ENCODE measurements at places on chromosomes 13 and 19.

GRCh38 chr13:106612688-106613087, 44.8 kb upstream of the ARGLU1 start:
- DNase-seq = peak; percentile 12

- DNase-seq = no peak
Measured at GRCh38 chr19:38502410-38503076, 69.1 kb downstream of the RYR1 start.

DNA sequence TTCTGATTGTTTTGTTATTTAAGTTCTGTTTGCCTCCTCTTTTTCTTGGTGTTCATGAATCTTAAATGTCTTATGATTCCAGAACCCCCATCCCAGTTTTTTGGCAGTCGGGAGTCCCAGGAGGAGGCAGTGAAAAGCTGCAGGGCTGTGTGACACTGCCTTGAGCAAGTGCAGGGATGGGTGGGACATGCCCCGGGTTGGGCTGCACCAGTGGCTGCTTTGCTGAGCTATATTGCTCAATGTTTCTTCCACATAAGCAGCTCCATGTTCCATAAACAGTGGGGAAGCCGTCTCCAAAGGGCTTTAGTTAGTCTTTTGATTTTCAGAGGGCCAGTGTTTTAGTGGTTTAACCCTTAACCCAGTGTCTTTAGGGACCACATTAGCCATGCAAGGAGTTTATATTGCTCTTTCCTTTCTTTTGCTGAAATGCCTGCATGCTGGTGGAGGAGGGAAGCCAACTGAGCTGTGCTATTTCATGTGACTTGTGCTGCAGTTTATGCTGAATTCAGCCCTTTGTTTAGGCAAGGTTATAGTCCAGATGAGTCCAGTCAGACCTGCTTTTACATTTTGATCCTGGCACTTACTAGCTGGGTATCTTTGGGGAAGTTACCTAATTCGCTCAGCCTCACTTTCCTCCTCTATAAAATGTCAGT, 13.1 kb downstream of the ATP8A2 start:
- DNase-seq = no peak

- peak; percentile 83 for DNase-seq
Measured at GRCh38 chr13:48009284-48009683, 8.2 kb upstream of the SUCLA2 start.

DNA sequence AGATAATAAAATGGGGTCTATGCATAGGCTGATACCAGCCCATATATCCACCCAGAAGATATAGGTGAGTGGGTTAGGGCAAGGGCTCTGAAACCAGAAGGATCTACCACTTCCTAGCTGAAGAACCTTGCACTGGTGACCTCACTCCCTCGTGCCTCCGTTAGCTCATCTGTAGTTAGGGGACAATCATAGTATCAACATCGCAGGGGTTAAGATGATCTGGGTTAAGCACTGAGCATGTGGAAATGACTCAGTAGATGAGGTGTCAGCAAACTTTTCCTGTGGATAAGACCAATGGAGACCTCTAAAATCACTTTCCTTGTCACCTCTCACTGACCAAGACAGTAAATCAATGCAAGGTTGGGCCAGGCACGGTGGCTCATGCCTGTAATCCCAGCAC, 30.5 kb downstream of the TNFSF14 start:
- peak; percentile 9 for DNase-seq

- peak; percentile 13 for DNase-seq
Measured at GRCh38 chr13:40916207-40916998, 102.7 kb downstream of the ELF1 start.

- DNase-seq = no peak
Measured at GRCh38 chr13:40172149-40172591, 494.3 kb downstream of the FOXO1 start.

DNA sequence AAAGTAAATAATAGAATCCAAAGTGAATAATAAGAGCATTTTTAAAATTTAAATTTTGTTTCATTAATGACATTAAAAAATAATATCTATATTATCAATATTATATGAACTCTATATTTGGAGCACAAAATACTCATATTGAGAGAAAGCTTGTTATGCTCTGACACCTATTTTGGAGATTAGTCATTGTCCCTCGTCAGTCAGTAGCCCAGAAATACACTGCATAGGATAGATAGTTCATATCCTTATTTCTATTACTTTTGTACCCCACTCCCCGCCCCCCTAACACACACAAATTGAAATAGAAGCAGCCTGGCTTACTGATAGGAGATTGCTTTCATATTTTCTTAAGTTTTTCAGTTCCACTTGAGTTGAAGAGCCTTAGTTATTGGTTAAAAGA, 652.8 kb downstream of the PCDH9 start:
- no peak for DNase-seq

- DNase-seq = no peak
Measured at GRCh38 chr13:77055158-77055557, 28.2 kb upstream of the FBXL3 start.

DNA sequence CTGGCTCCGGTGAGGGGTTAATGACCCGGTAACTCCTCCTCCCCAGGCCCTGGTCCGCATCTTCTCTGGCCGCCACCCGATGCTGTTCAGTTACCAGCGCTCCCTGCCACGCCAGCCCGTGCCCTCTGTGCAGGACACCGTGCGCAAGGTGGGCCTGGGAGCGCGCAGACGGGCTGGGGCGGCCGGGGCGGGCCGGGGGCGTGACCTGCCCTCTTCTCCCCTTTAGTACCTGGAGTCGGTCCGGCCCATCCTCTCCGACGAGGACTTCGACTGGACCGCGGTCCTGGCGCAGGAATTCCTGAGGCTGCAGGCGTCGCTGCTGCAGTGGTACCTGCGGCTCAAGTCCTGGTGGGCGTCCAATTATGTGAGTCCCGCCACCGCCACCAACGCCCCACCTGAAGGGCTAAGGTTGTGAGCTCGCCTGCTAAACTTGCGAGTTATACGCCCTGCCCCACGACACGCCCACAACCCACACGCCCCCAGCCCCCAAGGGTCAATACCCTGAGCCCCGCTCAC, 10.4 kb downstream of the CPT1C start:
- DNase-seq = no peak

DNA sequence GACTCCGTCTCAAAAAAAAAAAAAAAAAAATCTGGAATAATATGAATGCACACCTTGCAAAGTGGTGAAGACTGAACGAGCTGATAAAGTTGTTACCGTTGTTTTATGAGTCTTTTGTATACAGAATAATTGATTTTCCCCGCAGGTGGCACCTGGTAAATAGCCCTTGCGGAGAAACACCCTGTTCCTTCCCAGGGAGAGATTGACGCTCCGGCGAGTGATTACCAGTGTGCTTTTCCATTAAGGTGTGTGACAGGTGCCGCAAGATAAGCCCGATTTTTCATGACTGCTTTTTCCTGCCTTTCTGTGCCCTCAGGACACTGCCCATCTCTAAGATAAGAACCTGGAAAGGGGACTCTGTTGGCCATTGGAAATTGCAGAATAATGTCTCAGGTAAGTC, 943 bp downstream of the ZNF302 start:
- no peak for DNase-seq

DNA sequence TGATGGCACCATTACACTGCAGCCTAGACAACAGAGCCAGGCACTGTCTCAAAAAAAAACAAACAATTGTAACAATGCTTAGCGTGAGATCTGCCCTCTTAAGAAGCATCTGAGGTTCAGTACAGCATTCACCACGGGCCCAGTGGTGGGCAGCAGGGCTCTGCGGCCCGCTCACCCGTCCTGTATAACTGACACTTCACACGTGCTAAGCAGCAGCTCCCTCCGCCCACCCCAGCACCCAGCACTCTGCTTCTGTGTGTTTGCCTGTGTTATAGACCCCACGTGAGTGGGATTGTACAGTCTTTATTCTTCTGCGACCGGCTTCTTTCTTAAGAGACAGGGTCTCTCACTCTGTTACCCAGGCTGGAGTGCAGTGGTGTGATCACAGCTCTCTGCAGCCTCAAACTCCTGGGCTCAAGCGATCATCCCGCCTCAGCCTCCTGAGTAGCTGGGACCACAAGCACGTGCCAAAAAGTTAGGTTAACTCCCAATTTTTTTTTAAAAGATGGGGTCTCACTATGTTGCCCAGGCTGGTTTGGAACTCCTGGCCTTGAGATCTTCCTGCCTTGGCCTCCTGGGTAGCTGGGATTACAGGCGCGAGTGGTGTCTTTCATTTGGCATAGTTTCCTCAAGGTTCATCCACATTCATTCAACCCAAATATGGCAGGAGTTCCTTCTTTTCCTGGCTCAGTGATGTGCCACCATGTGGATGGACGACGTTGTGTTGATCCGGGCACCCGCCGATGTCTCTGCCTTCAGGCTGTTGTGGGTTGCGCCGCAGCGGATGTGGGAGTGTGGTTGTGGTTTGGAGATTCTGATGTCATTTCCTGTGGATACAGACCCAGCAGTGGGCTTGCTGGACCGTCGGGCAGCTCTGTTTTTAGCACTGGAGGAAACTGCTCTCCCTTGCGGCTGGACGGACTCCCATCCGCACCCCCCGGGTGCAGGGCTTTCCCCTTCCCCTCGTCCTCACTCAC, 170.0 kb downstream of the KDM4B start:
- DNase-seq = peak; percentile 89

DNA sequence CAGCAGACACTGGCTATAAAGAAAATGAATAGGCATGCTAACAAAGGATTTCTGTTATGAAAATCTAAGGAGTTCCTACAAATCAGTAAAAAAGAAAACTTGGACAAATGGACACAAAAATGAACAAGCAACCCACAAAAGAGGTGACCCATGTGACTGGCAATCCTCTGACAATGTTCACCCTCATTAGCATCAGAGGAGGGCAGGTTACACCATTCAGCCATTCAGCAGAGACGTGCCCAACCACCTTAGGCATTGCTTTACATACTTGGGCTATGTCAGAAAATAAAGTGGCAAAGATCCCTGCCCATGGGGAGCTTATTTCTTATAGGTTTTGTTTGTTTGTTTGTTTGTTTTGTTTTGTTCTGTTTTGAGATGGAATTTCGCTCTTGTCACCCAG, 46.0 kb downstream of the TNFRSF19 start:
- DNase-seq = no peak

- DNase-seq = no peak
Measured at GRCh38 chr13:39920613-39921012, 265.2 kb downstream of the COG6 start.

DNA sequence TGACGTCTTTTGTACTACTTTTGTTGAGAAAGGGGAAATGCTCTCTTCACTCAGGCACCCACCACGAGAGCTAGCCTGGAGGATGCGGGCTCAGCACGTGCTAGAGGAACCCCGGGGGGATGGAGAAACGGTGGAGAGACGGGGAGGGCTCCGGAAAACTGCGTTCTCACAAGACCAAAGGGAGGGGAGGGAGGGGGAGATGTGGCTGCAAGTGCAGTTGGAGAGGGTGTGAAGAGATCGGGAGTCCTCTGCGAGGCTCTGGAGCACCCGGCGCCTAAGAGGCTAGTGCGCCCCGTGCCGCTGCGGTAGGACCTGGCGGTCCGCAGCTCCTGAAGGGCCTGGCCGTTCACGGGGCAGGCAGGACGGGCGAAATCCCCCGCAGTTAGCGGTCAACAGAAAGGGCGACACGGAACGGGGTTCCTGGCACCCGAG, 43.4 kb upstream of the XPO4 start:
- DNase-seq = no peak

DNA sequence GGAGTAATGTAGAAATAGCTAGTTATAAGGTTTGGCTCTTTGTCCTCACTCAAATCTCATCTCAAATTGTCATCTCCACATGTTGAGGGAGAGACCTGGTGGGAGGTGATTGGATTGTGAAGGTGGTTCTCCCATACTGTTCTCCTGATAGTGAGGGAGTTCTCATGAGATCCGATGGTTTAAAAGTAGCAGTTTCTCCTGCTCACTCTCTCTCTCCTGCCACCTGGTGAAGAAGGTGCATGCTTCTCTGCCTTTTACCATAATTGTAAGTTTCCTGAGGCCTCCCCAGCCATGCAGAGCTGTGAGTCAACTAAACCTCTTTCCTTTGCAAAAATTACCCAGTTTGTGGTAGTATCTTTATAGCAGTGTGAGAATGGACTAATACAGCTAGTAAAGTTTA, 849.4 kb downstream of the DACH1 start:
- DNase-seq = no peak

DNA sequence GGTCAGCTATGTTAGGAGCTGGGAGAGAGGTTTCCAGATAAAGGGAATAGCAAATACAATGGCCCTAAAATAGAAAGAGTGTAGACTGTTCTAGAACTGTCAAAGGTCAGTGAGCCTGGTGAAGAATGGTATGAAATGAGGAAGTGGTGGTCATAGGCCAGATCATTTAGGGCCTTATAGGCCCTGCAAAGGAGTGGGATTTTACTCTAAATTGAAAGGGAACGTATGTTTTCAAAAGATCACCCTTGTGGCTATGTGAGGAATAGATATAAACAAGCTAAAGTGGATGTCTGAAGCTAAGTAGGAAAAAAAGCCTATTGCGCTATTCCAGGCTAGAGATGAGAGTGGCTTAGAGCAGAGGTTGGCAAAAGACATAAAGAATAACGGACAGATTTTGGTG, 70.7 kb upstream of the TDRD3 start:
- DNase-seq = no peak

DNA sequence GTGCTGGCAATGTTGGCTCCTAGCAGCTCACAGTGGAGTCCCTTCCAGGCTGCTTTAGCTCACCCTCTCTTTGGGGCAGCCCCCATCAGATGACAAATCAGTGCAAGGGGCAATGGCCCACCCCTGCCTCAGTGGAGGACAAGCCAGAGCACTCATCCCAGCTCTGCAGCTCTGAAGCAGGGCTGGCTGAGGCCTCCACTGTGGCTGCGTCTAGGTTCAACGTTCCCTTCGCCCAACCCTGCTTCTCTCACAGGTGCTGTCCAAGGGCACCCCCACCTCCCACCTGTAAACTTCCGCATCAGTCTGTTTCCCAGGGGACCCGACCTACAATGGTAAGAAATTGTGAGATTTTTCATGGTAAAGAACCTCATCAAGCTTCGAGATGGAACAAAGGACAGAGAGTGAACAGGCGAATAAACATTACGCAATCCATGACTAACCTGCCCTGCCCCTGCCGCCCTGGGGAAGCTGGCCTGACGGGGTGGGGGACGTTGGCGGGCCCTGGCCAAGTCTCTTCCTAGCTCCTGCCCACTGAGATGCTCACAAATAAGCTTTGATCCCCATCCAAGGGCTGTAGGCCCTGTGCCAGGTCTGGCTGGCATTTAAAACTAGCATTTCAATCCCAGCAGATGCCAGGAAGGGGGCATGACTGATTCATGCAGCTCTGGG, 40.5 kb downstream of the DZIP1 start:
- DNase-seq = no peak

DNA sequence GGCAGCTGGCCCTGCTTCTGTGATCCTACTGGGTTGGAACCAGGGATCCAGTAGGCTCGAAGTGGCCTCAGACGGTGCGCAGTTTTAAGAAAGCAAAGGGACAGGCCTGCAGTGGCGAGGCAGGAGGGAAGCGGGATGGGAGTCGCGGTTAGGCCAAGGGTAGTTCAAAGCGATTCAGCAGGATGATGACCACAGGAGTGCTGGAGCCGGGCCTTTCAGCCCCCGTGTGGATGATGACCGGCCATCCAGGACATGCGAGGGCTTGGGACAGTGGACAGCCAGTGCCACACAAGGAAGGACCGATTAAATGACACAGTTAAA, 854 bp downstream of the RNASEH2B start:
- peak; percentile 40 for DNase-seq

- DNase-seq = no peak
Measured at GRCh38 chr13:46716821-46717220, 80.1 kb downstream of the ESD start.

All from AG08395 (cell line).